Caki2 (cell line): ENCODE measurements at places on chromosomes 5 and 9.

DNA sequence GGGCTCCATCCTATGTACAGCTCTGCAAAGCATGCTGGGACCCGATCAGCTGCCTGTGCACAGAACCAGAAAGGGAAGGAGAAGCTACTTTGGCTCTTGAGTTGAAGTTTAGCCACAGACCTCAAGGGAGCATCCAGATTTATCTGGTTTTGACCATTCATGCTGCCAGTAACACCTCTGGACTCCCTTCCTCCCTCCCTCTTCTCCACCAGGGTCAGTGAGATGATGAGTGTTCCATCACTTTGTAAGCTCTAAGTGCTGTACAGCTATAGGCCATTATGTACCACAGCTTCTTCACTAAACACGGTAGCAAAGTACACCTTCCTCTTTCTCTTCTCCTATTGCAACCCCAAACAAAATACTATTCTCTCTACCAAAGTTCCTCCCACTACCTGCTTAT, 77.9 kb downstream of the GLIS3 start:
- no peak for DNase-seq

GRCh38 chr9:123548741-123549545, 192.9 kb downstream of the CRB2 start:
- no peak for DNase-seq

DNA sequence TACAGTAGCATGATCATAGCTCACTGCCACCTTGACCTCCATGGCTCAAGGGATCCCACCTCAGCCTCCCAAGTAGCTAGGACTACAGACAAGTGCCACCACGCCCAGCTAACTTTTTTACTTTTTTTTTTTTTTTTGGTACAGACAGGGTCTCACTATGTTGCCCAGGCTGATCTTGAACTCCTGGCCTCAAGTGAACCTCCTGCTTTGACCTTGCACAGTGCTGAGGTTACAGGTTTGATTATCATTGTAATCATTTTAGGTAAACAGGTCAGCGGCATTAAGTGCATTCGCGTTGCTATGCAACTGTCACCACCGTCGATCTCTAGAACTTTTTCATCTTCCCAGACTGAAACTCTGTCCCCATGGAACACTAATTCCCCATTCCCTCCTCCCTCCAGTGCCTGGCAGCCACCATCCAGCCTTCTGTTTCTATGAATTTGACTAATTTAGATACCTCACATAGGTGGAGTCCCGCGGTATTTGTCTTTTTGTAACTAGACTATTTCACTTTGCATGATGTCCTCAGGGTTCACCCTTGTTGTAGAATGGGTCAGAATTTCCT, 5.8 kb upstream of the CARD19 start:
- no peak for DNase-seq

GRCh38 chr9:108290839-108291585, 564.8 kb downstream of the ACTL7B start:
- DNase-seq: no peak

GRCh38 chr5:94024620-94025019, 283.2 kb upstream of the POU5F2 start:
- no peak for DNase-seq

GRCh38 chr5:97142521-97143254, at the start of gene LIX1:
Gene LIX1, minus strand, starts transcription at chr5:97142611. Its CDS starts 35 bp downstream, at chr5:97142576.
- DNase-seq: peak; percentile 14

DNA sequence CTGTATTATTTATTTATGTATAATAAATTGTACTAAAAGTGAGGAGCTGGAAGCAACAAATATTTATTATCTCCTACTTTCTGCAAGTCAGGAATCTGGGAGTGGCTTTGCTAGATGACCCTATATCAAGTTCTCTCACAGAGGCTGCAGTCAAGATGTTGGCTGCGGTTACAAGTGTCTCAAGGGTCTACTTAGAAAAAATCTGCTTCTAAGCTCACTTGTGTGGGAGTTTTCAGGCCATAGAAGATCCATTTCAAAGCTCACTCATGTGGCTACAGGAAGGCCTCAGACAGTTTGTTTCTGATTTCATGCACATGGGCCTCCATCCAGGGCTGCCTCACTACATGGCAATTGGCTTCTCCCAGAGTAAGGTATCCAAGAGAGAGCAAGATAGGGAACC, 551.1 kb downstream of the CAAP1 start:
- no peak for DNase-seq

GRCh38 chr5:142316051-142316450, 8.8 kb downstream of the SPRY4 start:
- DNase-seq: no peak

DNA sequence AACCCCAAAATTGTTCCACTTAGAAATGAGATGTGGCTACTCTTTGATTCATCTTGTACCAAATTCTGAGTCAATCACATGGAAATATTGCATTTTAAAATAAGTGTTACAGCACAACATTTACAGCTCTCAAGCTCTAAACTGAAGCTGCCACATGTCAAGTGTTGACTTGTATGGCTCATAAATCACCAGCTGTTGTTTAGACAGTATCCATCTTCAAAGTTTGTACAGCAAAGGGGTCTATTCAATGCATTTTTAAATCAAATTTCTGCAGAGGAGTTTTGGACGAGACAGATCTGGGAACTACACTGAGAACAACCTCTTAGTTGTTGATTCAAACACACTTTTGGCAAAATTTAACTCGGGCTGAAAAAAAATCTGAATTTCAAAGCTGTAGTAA, 31.4 kb downstream of the CHSY3 start:
- no peak for DNase-seq

GRCh38 chr5:156094001-156094400, 233.0 kb upstream of the SGCD start:
- no peak for DNase-seq

DNA sequence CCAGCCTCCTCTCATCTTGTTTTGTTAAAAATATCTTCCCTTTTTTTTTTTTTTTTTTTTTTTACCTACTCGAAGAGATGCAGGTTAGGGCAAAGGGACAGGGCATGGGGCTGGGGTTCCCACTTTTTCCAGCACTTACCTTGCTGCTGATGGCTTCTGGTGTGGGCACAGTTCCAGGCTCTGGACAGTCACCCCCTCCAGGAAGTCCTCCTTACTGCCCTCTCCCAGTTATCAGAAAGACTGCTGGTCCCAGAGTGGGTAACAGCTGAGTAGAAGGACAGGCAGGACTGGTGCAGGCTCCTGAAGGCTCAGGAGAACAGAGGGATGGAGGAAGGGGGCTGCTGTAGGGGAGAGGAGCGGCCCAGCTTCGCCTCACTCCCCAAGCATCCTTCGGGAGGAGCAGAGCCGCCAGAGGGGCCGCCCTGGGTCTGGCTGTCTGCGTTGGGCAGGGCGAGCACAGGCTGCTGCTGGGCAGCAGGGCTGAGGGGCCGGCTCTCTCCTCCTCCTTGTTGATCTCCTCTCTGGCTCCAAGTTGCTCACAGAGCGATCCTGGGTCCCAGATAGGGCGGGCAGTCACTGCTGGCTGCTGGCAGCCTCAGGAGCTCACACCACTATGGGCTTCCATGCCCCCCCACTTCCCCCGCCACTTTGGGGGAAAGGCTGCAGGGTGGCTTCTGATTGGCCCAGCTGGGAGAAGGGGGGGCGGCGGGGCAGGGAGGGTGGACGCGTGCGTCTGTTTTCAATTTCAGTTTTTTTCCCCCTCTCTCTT, at the start of gene PDGFRB:
Gene PDGFRB (minus strand): TSS at position 588 of the 769 bp plus-strand sequence. CDS start 18,798 bp downstream, outside the sequence.
- DNase-seq: peak; percentile 6

DNA sequence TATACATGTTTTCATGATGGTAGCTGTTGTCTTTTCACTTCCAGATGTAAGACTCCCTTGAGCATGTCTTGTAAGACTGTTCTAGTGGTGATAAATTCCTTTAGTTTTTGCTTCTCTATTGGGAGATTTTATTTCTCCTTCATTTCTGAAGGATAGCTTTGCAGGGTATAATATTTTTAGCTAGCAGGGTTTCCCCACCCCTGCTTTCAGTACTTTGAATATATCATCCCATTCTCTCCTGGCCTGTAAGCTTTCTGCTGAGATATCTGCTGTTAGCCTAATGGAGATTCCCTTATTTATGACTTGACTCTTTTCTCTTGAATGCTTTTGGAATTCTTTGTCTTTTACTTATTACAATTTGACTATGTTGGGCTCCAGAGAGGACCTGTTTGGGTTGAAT, 211.0 kb downstream of the GDNF start:
- DNase-seq: no peak

GRCh38 chr9:86176468-86176867, 77.1 kb upstream of the GOLM1 start:
- DNase-seq: no peak

GRCh38 chr9:35322075-35322885, 160.5 kb downstream of the UNC13B start:
- DNase-seq: no peak

GRCh38 chr5:67659288-67659687, 462.7 kb upstream of the CD180 start:
- DNase-seq: no peak

GRCh38 chr9:4242239-4242638, 57.6 kb downstream of the GLIS3 start:
- no peak for DNase-seq

- no peak for DNase-seq
Observed at GRCh38 chr5:85813146-85813545, 804.6 kb upstream of the COX7C start.

GRCh38 chr5:95910521-95910920, 51.1 kb downstream of the ELL2 start:
- DNase-seq: no peak

DNA sequence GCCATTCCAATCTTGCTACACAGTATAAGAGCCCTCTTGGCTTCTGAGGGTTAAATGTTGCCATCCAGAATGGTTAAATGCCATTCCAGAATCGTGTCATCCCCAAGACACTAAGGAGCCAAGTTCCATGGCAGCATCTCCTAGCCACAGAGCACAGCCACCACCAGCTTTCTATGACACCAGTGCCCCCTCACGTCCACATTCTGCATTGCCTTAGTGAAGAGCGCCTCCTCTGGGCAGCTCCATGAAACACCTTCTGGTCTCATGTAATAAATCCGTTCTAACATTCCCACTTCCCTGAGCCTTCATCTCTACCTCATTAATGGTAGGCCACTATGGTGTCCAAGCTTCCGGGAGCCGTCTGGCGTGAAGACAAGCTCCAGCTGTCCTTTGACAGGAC, 12.4 kb downstream of the CBY3 start:
- DNase-seq: no peak

GRCh38 chr9:12629067-12629466, 64.1 kb upstream of the TYRP1 start:
- no peak for DNase-seq

- DNase-seq: no peak
Observed at GRCh38 chr5:6755519-6755918, 42.3 kb downstream of the TENT4A start.

DNA sequence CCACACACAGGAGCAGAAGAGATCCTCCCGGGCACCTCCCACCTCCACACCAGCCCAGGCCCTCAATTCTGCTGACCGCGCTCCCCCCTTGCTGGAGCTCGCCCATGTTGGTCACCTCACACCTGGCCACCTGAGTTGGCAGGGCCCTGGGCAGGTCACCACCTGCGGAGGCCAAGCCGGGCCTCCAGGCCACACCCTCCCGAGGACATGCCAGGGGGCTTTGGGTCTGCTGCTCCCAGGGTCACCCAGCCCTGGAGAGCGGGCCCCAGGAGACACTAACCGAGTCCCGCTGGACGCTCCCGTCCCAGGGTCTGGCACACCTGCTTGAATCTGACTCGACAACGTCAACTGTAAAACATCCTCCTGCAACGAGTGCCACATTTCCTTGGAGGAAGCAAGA, 2.1 kb downstream of the SOHLH1 start:
- DNase-seq: no peak

- DNase-seq: no peak
Observed at GRCh38 chr5:73922875-73923557, 297.0 kb downstream of the ARHGEF28 start.

DNA sequence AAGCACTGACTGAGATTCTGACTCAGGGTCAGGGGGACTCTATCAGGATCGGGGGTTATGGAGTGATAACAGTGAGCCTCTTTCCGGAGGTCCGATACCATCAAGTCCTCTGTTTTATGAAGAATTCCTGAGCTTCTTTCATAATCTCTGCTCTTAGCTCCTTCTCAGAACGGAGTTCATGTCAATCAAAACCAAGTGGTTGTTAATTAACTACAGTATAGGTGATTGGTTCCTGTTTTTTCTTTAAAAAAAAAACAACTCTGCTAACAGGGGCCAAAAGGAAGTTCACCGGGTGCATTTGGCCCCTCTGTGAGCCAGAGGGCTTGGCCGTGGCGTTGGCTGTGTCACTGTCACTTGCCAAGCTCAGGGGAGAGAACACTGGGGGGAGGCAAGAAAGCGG, 4.0 kb downstream of the GFI1B start:
- no peak for DNase-seq

GRCh38 chr9:114347675-114348074, 18.0 kb downstream of the ORM2 start:
- DNase-seq: no peak

DNA sequence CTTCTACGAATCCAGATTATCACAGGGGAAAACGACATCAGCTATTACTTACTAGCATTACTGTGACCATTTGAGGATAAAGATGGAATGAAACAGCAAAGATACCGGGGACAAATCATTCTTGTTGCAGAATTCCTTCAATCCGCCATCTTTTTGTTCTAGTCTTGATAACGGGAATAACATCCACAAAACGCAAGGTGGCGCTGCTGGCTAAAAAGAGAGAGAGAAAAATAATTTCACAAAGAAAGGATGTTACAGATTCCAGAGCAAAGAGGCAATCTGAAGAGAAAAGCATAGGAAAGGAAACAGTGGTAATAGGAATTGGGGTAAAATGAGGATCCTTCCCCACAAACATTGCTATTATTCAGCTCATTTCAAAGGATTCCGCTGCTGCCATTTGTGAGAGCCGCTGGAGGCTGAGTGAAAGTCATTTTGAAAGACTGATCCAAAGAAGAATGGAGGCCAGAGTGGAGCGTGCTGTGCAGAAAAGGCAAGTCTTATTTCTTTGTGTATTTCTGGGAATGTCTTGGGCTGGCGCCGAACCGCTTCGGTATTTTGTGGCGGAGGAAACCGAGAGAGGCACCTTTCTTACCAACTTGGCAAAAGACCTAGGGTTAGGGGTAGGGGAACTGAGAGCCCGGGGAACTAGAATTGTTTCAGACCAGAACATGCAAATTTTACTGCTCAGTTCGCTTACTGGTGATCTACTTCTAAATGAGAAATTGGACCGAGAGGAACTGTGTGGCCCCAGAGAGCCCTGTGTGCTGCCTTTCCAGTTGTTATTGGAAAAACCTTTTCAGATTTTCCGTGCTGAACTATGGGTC, at the start of gene PCDHB7:
Gene PCDHB7 (plus strand): TSS at position 264 of the 824 bp plus-strand sequence. CDS start 192 bp downstream, at position 456.
- DNase-seq: peak; percentile 35

DNA sequence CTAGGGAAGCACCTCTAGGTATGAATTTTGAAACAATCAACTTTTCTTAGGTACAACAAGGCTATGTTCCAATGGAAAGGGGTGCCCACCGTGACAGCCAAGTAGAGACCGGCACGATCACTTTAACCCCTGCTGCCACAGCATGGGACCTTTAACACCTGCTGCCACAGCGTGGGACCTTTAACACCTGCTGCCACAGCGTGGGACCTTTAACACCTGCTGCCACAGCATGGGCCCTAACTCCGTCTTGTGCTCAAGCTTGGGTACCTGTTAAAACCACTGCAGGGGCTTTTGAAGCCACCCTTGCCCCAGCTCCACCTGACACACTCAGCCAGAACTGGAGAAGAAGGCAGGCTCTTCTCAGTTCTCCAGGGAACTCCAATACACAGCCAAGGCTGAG, 18.2 kb upstream of the MXD3 start:
- no peak for DNase-seq
